Activated CD4-positive, alpha-beta T cell treated with anti-CD3 and anti-CD28 coated beads, Interleukin-10, Interleukin-2, amounts not matched to agents 100 ng/mL and 50 ng/mL, durations not matched to agents 16 hours and 8 hours (primary cell): ENCODE measurements at places on chromosomes 2 and 18.
A peak's percentile ranks its signal among the peaks of the same experiment; 100 is the strongest.

DNA sequence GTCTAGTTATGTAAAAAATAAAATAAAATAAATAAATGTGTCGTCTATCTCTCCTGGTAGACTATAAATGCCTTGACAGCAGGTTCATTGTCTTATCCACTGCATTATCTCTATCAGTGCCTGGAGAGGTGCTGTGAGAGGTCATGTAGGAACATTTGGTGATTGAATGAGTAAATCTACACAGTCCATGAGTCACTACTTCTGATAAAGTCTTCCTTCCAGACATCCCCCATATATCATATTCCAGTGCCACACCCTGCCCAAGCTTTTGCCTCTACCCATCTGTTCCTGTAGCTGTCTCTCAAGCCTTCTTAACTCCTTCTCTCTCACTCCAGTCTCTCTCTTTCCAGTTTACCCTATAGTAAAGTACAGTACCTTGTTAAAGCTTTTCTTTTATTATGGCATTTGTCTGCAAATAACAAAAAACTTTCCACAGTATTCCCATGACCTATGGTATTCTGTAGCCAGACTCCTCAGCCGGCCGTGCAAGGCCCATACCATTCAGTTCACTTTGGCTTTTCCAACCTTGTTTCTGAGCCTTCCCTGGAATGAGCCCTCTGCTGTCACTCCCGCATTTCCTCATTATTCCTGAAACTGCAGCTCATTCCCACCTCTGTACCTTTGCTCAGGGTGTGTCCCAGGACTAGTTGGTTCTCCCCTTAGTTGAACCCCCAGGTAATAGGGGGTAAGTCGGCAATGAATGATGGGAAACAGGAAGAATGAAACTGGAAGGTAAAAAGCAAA lies 37.5 kb downstream of the ANXA4 start:
- no peak for DNase-seq

GRCh38 chr2:159091381-159091780 lies 122.9 kb downstream of the TANC1 start:
- DNase-seq, result no peak

GRCh38 chr2:194819367-194819766 lies 837.7 kb upstream of the SLC39A10 start:
- DNase-seq, result no peak

DNA sequence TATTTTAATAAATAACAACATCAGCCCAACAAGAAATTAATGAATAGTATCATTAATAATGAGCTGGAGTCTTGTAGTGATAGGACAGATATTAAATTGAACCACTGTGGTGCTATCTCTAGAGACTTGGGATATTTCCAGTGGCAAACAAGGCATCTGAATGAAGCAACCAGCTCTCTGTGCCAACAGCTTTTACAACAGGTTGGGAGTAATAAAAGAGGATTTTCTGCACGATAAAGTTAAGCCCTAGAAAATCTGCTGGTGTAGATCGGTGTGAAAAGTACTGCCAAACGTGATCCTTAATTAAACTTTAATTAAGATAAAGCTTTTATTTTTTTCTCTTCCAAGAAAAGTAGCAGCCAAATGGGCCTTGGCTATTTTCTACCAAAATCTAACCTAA lies 385.5 kb downstream of the NR4A2 start:
- no peak for DNase-seq

DNA sequence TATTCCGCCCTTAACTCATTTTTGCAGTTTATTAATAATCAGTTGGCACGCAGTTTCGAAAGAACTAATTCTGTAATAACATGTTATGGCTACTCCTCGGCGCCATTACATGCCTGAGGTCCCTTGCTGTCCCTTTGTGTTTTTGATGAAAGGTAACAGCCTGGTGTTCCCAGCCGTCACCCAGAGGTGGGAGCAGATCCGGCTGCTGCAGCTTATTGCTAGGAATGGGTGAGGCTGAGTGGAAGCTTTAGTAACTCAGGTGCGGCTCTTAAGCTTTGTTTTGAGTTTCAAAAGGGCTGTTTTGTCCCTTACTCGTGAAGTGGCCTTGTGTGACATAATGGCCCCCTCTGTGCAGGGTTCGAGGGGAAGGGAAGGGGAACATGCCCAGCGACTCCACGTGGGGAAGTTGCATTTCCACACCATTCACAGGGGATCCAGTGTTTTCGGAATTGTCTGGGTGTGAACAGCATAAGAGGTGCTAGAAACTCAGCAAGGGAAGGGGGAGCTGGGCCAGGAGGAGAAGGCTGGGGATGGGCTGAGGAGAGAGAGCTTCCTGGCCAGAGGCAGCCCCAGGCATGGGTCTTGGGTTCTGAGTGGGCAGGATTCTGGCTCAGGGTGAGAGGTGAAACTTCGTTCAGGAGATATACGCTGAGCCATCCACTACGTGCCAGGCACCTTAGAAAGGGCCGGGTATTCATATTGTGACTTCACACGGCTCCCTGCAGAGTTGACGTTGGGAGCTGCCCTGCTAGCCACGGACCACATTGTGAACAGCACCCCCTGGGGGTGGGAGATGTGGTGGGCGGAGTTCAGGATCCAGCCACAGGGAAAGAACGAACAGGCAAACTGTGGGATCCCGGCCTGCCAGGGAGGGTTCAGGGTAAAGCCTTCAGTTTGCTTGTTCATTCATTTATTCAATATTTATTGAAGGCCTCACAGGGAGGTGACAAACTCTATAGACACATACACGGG lies 84.4 kb downstream of the TGOLN2 start:
- peak; percentile 27 for DNase-seq

GRCh38 chr2:56515399-56515798 lies 331.6 kb downstream of the CCDC85A start:
- no peak for DNase-seq

DNA sequence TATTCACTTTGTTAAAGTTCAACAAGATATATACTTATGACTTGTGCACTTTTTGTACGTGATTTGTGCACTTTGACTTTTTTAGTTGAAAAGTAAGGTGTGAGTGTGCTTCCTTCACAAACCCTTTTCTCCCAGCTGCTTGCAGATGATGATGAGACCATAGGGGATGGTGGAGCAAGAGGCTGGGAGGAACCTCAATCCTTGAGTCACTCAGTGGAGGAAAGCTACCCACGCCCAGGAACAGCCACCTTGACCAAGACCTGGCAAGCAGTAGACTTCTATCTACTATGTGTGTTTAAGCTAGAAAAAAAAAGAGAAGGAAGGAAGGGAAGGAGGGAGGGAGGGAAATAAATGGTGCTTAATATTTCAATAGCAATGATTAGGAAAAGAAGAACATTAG lies 25.2 kb upstream of the TAF1B start:
- no peak for DNase-seq

GRCh38 chr18:3689986-3690763 lies 240.2 kb downstream of the TGIF1 start:
- no peak for DNase-seq

- no peak for DNase-seq
Measured at GRCh38 chr18:51575171-51575570, 377.7 kb upstream of the MEX3C start.

- DNase-seq, result no peak
Measured at GRCh38 chr2:54771166-54771885, 47.9 kb downstream of the EML6 start.

GRCh38 chr2:60400462-60401246 lies 152.8 kb downstream of the BCL11A start:
- no peak for DNase-seq

DNA sequence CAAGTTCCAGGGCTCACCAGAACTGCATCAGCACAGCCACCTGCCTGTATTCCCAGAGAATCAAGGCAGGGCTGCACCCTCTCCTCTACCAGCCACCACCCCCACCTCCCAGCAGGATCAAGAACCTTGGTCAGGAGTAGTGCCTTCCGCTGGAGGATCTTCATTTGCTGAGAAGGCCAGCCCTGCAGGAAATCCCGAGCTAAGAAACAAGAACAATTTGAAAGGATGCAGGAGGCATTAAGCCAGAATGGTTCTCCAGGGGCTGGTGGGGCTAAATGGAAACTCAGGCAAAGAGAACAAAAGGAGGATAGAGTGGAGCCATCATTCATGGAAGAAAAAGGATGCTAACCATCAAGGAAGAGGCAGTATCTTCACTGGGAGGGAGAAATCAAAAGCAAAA lies 147.3 kb upstream of the SLC14A2 start:
- DNase-seq, result no peak

DNA sequence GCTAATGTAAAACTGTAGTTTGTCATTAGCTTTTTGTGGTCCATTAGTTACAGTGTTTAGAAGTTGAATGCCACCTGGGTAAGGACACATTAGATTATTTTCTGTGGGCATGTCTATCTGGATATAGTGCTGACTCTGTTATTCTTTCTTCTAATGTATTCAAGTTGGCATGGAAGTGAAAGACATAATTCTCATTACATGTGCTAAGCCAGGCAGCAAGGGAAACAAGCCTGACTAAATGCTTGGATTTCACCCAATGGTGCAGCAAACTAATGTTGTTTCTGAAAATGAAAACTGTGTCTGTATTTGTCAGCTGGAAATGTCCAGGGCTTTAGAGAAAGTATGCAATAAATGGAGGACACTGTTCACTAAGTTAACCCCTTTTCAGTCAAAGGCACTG lies 100.7 kb downstream of the NUP35 start:
- DNase-seq, result no peak

DNA sequence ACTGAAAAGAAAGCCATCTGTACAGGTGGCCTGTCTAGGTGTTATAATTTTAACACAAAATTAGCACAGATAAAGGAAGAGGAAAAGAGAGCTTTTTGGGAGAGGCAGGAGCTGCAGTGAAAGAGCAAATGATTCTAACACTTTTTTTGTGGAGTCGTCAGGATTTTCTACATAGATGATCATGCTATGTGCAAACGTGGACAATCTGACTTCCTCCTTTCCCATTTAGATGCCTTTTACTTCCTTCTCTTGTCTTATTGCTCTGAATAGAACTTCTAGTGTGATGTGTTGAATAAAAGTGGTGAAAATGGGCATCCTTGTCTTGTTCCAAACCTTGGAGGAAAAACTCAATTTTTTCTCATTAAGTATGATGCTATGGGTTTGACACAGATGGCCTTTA lies 334.5 kb downstream of the NBAS start:
- DNase-seq, result no peak

DNA sequence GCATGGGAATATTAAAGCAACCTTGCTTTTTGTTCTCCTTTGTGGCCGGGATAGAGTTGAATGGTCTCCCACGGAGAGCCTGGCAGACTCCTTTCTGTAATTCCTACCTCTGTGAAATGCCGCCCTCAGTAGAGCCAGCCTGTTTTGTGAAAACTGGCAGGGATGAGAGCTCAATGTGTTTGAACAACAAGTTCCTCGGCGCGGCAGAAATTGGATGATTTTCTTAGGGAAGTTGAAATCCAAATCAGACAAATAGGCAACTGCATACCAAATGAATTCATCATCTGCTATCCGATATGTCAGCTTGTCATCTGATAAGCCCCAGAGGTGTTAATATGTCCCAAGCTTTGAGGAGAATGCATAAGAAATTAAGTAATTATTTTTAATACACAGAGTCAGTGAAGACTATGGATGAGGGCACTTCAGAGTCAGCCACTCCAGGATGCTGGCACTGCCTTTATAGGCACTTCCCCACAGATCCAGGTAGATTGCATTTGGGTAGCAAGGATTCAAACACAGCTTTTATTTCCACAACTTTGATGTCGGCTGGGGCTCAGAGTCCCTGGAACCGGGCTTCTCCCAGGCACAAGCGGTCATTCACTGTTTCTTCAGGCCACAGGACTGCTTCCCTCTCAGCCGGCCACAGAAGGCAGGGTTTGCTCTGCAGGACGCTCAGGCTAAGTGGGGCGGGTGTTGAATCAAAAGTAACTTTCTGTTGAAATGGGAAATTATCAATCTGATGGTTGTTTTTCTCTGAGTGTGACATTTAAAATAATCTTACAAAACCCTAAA lies 82.8 kb upstream of the REV1 start:
- DNase-seq, result no peak

- no peak for DNase-seq
Measured at GRCh38 chr18:9201224-9201623, 64.6 kb downstream of the ANKRD12 start.

- no peak for DNase-seq
Measured at GRCh38 chr2:63066838-63067237, 16.2 kb downstream of the OTX1 start.

GRCh38 chr2:38653715-38654527 lies 12.0 kb upstream of the GALM start:
- peak; percentile 92 for DNase-seq

GRCh38 chr2:103132536-103133217 lies 370.8 kb downstream of the TMEM182 start:
- no peak for DNase-seq

DNA sequence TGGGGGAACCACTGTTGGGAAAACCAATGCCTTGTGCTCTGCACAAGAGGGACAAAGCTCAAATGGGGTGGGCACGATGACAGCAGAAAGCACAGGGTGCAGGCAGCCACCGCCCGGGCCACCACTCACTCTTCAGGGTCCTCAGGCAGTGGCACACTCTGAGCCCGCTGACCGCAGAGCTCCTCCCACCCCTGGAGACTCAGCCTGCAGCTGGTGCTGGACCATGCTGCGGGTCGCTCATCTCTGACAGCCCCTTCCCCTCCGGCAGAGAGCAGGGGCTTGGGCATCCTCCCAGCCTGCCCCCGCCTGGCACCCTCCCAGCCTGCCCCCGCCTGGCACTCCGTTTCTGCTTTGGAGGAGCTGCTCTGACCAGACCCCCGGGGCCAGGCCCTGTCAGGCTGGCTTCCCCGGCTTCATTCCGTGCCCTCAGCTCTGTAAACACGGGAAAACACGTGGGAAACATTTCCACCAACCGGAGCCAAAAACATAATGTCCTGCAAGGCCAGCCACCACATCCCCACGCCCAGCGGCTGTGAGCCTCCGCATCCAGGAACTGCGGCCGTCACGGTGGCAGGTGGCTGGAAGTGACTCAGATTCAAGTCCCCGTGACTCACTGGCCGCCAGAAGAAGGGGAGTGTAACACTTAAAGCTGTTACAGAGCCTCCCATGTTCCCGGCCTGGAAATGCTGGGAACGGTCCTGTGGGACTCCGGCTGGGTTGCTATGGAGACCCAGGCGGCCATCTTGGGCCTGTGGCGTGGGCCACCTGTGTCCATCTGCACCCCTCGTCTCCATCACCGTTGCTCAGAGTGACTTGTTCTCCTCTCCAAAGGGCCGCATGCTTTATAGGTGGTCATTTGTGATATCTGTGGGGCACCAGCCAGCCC lies 6.8 kb upstream of the SNED1 start:
- DNase-seq, result no peak

- no peak for DNase-seq
Measured at GRCh38 chr2:38991899-38992298, 102.2 kb downstream of the ARHGEF33 start.

- DNase-seq, result no peak
Measured at GRCh38 chr2:144942516-144943256, 422.8 kb upstream of the ZEB2 start.

DNA sequence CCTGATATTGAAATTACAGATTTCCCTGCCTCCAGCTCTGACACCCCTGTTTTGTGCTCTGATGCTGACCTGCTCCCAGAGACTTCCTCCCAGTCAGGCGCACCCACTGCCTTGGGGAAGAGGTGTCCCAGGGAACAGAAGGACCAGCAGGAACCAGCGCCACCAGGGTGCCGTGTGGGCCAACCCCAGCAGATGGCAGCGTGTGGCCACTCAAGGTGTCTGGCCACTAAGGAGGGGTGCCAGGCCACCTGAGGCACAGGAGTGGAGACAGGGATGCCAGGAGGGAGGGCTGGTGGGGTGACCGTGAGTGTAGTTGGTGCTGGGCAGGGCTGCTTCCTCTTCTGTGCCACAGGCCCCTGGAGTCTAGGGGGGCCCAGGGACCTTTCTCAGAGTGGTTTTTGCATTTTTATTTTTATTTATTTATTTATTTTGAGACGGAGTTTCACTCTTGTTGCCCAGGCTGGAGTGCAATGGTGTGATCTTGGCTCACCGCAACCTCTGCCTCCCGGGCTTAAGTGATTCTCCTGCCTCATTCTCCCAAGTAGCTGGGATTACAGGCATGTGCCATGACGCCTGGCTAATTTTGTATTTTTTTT lies 56.0 kb downstream of the TEX44 start:
- DNase-seq, result peak; percentile 62

GRCh38 chr2:231987124-231987727 lies 25.7 kb downstream of the DIS3L2 start:
- DNase-seq, result no peak
